Tibial nerve (tissue), 4 donors: ENCODE measurements at places on chromosomes 13 and 19.

GRCh38 chr13:30431269-30431940 is 9.1 kb downstream of the UBE2L5 start:
- DNase-seq, result no peak

DNA sequence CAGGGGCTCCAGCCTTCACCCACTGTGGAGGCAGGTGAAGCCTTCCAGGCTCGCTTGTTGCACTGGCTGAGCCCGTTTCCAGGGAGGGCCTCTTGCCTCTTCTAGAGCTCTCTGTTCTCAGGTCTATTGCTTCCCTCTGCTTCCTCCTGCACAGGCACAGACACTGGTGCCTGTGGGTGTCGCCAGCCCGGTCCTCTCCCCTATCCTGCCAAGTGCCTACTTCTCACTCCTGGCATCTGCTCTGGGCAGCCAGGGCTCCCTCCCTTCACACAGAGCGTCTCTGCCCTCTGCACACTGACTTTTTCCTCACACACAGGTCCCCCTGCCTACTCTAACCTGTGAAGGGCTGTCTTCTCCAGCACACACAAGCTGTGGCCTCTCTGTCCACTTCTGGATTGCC is 60.3 kb downstream of the SLC7A9 start:
- DNase-seq, result no peak

DNA sequence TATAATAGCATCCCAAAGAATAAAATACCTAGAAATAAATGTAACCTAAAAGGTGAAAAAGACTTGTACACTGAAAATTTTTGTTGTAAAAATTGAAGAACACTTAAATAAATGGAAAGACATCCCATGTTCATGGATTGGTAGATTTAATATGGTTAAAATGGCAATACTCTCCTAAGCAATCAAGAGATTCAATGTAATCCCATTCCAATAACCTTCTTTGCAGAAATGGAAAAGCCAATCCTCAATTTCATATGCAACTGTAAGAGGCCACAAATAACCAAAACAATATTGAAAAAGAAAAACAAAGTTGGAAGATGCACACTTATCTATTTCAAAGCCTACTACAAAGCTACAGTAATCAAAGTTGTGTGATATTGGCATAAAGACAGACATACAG is 17.7 kb downstream of the DZIP1 start:
- DNase-seq, result no peak

DNA sequence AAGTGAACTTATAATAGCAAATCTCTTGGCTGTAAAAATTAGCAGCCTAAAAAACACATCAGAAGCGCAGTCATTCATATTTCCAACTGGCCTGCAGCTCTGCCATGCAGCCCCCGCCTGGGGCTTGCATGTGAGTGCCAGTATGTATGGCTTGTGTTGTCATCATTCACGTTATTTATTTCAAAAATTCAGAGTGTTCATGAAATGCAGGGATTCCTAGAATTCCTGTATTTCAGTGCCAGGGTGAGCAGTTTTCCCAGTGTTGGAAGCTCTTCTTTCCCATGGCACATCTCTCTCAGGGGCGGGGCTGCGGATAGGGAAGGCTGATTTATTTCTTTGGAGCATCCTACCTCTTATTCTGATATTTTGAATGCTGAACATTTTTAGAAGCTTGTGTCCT is 234.6 kb downstream of the FGF9 start:
- DNase-seq, result no peak
